ENCODE measurements at places on chromosomes 11 and 22.

DNA sequence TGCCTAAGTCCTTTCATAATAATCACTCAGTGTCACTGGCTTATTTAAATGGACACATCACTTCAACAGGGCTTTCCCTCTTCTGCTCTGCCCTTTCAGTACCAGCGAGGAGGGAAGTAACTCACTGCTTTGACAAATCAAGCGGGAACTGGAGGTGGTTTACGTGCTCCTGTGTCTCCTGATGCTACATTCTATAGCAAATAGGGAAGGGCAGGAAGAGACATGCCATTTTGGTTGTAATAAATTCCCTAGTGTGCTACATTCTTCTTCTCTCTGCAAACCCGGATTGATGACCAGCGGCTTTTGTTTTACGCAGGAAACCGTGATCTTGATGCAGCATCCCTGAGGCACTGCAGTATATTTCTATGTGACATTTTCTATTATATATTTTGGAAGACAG, 371.1 kb upstream of the SYN3 start:
- DNase-seq: no peak

GRCh38 chr11:130068986-130069658, 572 bp upstream of the APLP2 start:
- DNase-seq: peak; percentile 28

DNA sequence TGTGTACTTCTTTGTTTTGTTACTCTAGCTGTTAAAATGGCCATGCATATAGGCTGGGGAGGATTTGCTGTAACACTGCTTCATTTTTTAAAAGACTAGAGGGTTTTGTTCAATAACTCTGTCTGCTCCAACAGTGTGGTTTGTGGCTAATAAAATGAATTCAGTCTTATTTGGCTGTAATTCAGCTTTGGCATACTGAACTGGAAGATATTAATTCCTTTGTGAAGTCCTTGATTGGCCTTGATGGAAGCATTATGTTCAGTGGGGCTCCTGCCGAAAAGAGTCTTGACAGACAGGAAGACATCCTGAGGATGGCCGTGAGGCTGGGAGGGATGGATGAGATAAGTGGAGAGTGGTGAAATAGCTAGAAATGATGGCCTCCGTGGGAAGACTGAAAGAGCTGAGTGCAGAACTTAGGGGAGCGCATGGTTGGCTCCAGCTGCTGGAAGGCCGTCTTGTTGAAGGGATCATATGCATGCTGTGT, 44.8 kb upstream of the MYO18B start:
- no peak for DNase-seq

- no peak for DNase-seq
These were observed 3.1 kb downstream of the DMC1 start for GRCh38 chr22:38566726-38567504.

DNA sequence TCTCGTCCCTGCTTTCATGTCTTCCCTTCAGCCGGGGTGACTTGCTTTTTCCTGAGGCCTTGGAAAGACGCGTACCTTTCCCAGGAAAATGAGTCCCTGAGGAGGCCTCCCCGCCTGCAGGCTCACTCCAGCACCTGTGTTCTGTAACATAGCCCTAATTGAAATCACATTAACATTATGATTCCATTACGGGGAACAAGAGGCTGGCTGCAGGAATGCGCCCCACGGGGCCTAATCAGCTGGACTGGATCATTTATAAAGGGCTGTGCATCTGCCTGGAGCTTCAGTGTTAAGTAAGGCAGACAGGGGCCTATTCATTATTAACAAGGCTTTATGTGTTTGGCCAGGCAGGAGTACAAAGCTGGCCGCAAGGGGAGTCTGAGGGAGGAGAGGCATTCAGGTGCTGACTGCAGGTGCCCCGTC, 41.9 kb upstream of the TSPAN18 start:
- no peak for DNase-seq

DNA sequence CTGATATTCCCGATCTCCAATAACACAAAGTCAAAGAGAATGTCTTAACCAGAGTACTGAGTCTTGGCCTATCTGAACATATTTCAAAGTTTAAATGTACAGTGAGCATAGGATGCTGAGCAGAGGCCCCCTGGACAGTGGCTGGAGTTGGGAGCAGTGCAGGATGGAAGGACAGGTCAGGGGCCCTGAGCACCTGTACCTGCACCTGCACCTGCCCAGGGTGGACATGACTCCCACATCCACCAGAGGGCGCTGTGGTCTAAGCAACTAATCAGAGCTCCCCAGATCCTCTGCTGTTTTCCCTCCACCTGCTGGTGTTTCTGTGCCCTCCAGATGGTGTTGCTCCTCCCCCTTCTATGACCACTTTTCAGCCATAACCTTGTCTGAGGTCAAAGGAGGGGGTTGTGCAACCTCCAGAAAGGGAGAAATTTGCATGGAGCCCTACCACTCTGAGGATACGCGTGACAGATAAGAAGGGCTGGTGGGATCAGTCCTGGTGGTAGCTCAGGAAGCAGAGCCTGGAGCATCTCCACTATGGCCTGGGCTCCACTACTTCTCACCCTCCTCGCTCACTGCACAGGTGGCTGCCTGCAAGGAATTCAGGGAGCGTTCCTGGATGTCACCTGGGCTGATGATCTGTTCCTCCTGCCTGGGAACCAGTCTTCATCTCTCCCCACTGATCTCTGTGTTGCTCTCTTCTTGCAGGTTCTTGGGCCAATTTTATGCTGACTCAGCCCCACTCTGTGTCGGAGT, 49.1 kb upstream of the VPREB1 start:
- peak; percentile 69 for DNase-seq

- DNase-seq: no peak
These were observed 46.5 kb downstream of the PDE2A start for GRCh38 chr11:72627594-72628281.

GRCh38 chr11:92251980-92252379, 27.4 kb downstream of the FAT3 start:
- DNase-seq: no peak

GRCh38 chr11:63837739-63838138, 1.2 kb upstream of the MARK2 start:
- DNase-seq: no peak

GRCh38 chr22:44108076-44108475, 72.6 kb upstream of the PARVG start:
- DNase-seq: no peak

GRCh38 chr11:118842369-118842768, 41.3 kb upstream of the CXCR5 start:
- no peak for DNase-seq

GRCh38 chr11:203945-204586, 3.1 kb downstream of the BET1L start:
- DNase-seq: no peak

GRCh38 chr11:79219186-79220045, 221.4 kb downstream of the TENM4 start:
- DNase-seq: no peak

DNA sequence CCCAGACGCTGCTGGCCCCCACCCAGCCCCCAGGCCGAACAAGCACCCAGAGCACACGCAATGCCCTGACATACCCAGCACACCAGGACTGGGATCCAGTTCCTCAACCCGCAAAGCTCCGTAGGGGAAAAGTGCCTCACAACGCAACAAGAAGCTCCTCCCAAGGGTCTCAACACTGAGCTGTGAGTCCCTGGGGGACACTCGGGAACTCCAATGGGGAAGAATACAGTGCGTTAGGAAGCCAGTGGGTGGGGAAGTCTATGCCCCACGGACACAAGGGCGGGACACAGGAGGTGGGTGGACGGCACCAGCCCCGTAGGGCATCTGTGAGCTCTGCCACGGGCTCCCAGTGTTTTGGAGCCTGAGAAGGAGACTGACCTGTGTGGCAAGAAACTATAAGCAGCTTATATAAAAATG, 1.6 kb downstream of the DEAF1 start:
- no peak for DNase-seq

DNA sequence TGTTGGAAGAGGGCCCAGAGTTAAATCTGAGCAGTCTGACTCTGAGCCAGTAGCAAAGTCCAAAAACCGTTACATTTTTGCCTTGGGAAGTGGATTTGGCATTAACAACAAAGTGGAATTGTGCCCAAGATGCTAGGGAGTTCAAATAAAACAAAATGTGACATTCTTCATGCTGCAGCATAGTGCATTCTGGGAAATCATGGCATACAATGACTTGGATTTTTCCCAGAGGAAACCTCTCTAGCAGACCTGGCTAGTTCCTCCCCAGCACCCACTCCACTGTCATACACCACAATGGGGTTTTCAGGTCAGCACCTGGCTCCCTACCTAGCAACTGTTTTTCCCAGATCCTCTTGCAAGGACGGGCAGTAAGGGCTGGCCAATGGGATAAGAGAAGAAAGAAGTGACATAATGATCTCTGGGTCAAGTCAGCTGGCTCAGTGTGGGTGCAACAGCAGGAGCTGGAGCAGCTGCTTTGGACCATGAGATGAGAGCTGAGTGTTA, 24.8 kb upstream of the CYB5R3 start:
- no peak for DNase-seq

- peak; percentile 22 for DNase-seq
These were observed 150.5 kb downstream of the FEZ1 start for GRCh38 chr11:125345421-125346178.

GRCh38 chr11:15266999-15267398, 152.3 kb downstream of the INSC start:
- DNase-seq: no peak

DNA sequence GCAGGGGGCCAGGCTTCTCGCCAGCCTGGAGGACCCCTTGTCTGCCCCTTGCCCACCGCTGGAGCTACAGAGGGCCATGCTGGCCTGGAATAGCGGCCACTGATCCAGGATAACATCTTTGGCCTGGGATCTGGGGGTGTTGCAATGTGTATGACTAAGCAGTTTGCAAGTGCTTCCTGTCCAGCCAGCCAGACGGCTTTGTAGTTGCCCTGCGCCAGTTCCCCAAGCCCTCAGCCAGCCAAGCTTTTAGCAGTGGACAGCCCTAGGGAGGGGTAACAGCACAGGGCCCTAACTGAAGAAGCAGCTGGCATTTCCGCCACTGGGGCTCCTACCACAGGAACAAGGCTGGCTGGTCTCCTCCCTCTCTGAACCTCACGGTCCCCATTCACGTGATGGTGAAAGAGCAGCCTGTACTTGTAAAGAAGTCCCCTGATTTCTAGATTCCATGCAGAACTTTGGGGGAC, 32.1 kb downstream of the UQCR10 start:
- DNase-seq: no peak
